ENCODE measurements at places on chromosomes 4 and X. TPM values are rescaled to one million over a fixed set of nuclear protein-coding genes. Genes with fewer than 3 reads are reported as not detected.

The HPGDS gene
- 1.2 TPM for total RNA-seq

The RAB40A gene
- 0.82 TPM for total RNA-seq

The CYP2U1 gene
- total RNA-seq = 11.4 TPM

The ERAS gene
- not detected for total RNA-seq

The NSG1 gene
- 302 TPM for total RNA-seq

The SOWAHD gene
- 0.82 TPM for total RNA-seq

The COPS4 gene
- total RNA-seq = 141 TPM

The GAB1 gene
- 15.5 TPM for total RNA-seq

The OPN1LW gene
- total RNA-seq = not detected

The LRIT3 gene
- total RNA-seq = not detected

The DGKQ gene
- 6.1 TPM for total RNA-seq

The GABRG1 gene
- 30.2 TPM for total RNA-seq

The CLDN22 gene
- not detected for total RNA-seq

The HSPA4L gene
- 8.2 TPM for total RNA-seq

The CXorf65 gene
- total RNA-seq = not detected

The MAOA gene
- 13.5 TPM for total RNA-seq

The CCDC120 gene
- total RNA-seq = 1.6 TPM

The SMR3B gene
- total RNA-seq = not detected

The CYBB gene
- 10.6 TPM for total RNA-seq

The NUDT9 gene
- total RNA-seq = 20.8 TPM

The KLF8 gene
- 12.6 TPM for total RNA-seq

The CXCL10 gene
- total RNA-seq = not detected

The DOK7 gene
- under 0.01 TPM for total RNA-seq

The APLN gene
- 2.4 TPM for total RNA-seq

The GIMD1 gene
- not detected for total RNA-seq

The NEUROG2 gene
- total RNA-seq = 36.7 TPM

All from frontal cortex (tissue), 4 donors.